Left ventricle myocardium superior (tissue), 1 donor: ENCODE measurements at places on chromosomes 11 and 22. TPM values are rescaled to one million over a fixed set of nuclear protein-coding genes. Genes with fewer than 3 reads are reported as not detected.

The CDC45 gene
- total RNA-seq: 0.67 TPM

The KRTAP5-8 gene
- total RNA-seq: not detected

The CEND1 gene
- total RNA-seq: not detected

The SLC37A2 gene
- total RNA-seq: 3.5 TPM

The ARHGAP8 gene
- total RNA-seq: not detected
